ENCODE measurements at places on chromosomes 1 and 21.

DNA sequence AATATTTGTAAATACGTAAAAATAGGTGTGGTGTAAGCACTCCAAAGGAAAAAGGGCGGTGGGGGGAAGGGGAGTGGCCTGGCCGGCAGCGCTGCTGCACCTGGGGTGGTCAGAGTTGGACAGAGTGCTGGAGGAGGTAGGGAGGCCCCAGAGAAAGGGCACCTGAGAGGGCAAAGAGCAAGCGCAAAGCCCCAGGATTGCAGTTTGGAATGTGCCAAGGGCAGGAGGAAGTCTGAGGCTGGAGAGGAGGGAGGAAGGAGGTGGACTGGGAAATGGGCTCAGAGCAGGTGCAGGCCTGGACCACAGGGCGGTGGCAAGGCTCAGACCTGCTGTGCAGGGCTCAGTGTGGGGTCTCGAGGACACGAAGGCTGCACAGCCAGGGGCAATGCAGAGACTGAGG is 30.6 kb downstream of the LDLRAP1 start:
- no peak for DNase-seq

GRCh38 chr1:99363531-99363930 is 99.2 kb downstream of the PLPPR4 start:
- no peak for DNase-seq

GRCh38 chr1:55716610-55717009 is 501.4 kb upstream of the USP24 start:
- DNase-seq: no peak

DNA sequence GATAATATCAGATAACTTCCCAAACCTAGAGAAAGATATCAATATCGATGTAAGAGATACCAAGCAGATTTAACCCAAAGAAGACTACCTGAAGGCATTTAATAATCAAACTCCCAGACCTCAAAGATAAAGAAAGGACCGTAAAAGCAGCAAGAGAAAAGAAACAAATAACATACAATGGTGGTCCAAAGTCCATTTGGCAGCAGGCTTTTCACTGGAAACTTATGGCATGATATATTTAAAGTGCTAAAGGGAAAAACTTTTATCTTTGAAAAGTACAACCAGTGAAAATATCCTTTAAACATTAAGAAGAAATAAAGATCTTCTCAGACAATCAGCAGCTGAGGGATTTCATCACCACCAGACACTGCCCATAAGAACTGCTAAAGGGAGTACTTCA is 812.7 kb upstream of the ADAMTS5 start:
- DNase-seq: no peak

DNA sequence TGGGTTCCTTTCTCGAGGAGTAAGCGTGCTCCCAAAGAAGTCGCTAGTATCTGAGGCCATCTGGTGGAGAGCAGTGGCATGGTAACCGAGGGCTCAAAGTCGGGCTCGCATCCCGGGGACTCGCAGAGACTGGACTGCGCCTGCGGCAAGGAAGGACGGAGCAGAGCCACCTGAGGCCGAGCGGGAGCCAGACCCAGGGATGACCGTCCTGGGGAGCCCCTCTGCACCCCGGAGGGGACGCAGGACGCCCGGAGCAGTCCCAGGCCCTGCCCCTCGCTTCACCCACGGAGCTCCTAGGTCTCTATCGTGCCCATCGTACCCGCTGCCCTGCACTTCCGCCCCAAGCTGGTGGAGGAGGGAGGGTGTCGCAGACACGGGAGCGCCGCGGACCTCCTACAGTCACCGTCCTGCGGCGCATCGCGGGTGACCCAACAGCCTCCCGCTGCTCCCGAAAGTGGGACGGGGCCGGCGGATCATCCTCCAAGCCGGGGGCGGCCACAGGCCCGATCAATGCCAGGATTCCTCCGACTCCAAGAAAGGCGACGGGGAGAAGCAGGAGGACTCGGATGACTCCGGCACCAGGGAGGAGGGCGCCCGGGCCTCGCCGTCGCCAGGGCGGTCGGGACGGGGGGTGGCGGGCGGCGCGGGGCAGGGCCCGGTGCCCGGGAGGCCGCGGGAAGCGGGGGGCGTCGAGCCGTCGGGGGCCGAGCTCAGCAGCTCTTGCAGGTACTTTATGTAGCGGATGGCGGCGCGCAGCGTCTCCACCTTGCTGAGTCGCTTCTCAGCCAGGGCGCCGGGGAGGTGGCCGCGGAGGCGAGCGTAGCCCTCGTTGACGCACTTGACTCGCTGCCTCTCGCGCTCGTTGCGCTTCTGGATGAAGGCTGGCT is 2.3 kb upstream of the CACNA1S start:
- peak; percentile 94 for DNase-seq

- no peak for DNase-seq
Observed at GRCh38 chr21:32348604-32349332, 44.0 kb downstream of the URB1 start.

GRCh38 chr1:107549152-107549810 is 408.4 kb downstream of the NTNG1 start:
- DNase-seq: no peak

- DNase-seq: no peak
Observed at GRCh38 chr1:84078842-84079202, 65.2 kb upstream of the PRKACB start.

DNA sequence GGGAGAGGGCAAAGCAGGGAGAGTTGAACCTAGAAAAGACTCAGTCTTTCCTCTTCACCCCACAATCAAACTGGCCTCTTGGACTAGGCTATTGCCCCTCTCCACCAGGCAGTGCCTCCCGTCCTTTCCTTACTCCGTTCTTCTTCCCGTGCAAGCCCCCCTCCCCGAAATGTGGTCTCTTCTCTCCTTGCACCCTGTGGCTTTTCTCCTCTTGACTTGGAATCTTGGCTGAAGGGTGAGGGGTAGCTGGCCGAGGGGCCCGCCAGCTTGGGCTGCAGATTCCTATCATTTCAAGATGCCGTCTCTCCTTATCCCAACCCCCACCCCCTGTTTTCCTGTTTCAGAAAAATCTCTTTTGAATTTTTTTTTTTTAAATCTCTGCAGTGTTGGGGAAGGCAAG is 1.6 kb downstream of the WNT2B start:
- DNase-seq: no peak

Data from Ammon's horn (tissue), 1 donor.